ENCODE measurements at places on chromosomes 6 and 20. TPM values are rescaled to one million over a fixed set of nuclear protein-coding genes. Genes with fewer than 3 reads are reported as not detected.

- no peak overlapping the region for H3K4me3 ChIP-seq
- peaks cover 6% of the 10 kb centered on the region for H3K4me1 ChIP-seq
- no peak overlapping the region for H3K27ac ChIP-seq
- DNase-seq = no peak
- no peaks in the 10 kb centered on the region for H3K27me3 ChIP-seq
These were observed 219.7 kb downstream of the FARS2 start for GRCh38 chr6:5481033-5481432.

The GNMT gene
- not detected for total RNA-seq

The SCUBE3 gene
- 0.70 TPM for total RNA-seq

DNA sequence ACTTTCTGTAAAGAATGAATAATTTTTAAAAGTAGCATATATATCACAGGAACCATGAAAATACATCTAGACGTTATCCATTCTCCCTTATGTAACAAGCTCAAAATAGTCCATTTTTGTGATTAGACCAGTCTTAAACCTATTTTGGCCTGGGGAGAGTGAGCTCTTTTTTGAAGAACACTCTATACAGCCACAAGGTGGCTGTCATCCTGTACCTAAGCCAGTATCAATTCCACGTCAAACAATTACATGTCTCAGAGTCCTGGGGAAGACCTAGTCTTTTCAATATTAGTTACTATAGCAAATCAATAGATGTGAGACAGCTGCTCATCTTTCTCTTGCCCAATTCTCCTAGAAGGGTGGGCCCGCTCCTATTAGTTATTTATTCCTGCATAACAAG, 28.4 kb downstream of the FBXO5 start:
- H3K4me3 ChIP-seq = no peak overlapping the region
- DNase-seq = no peak
- no peak overlapping the region for H3K27ac ChIP-seq
- H3K27me3 ChIP-seq = no peaks in the 10 kb centered on the region
- H3K4me1 ChIP-seq = peaks cover 19% of the 10 kb centered on the region

The LGSN gene
- 0.45 TPM for total RNA-seq

- peaks cover 23% of the 10 kb centered on the region for H3K4me1 ChIP-seq
- H3K4me3 ChIP-seq = no peak overlapping the region
- H3K36me3 ChIP-seq = peaks cover 23% of the 10 kb centered on the region
- H3K27me3 ChIP-seq = 0 out of 2 replicates have a peak, but pooled peaks cover 12% of the 10 kb centered on the region
These were observed 251.6 kb downstream of the ERMARD start for GRCh38 chr6:170003027-170003426.

All from GM23338 (cell line).